ENCODE measurements at places on chromosomes 3 and 15.

DNA sequence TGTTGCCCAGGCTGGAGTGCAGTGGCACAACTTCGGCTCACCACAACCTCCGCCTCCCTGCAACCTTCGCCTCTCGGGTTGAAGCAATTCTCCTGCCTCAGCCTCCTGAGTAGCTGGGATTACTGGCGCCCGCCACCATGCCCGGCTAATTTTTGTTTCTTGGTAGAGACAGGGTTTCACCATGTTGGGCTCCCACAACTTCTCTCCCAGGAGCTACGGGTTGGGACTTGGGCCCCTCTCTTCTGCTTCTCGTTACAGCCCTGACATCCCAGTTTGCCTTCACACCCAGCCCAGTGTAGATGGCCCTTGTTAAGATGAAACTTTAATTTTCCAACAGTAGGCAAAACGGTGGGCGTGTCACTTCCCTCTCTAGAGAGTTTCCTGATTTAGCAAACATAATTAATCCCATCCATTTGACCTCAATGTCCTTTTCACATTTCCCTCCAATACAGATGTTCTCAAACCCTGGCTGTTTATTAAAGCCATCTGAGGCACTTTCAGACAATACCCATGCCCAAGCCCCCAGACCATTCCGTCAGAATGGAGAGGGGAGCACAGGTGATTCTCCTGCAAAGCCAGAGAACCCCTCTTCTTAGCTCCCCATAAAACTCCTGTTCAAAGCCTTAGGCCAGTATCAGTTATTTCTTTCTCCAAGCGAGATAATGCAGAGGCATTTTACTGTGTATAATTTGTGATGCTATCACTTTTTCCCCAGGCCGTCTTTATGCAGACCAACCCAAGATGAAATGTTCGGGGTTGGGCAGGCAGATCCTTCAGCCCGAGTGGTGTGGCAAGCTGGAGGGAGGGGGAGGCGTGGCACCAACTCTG is 245.7 kb downstream of the XXYLT1 start:
- no peak for DNase-seq

GRCh38 chr15:59501597-59501996 is 63.6 kb downstream of the FAM81A start:
- DNase-seq = no peak

GRCh38 chr3:153290268-153291015 is 128.4 kb downstream of the RAP2B start:
- no peak for DNase-seq

DNA sequence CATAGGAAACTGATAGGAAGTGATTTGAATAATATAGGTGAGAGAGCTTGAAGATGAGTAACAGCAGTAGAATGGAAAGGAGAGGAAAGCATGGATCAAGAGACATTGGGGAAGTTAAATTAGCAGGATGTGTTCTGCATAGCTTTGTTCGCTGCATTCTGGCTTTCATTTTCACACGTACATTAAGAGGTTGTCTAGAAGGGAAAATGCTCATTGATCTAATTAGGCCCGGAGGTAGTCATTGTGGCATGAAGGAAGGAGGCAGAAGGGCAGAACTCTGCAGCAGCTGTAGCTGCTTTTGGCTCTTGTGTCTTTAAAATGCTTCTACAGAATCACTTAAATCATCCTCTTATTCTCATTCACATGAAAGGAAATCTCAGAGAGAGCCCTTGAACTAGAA is 40.3 kb downstream of the KCNAB1 start:
- DNase-seq = no peak

GRCh38 chr15:82750831-82751180 is 41.1 kb upstream of the AP3B2 start:
- no peak for DNase-seq

- no peak for DNase-seq
Measured at GRCh38 chr15:75867449-75867848, 24.2 kb downstream of the UBE2Q2 start.

GRCh38 chr15:40249477-40250303 is 10.8 kb downstream of the PAK6 start:
- DNase-seq = no peak

- DNase-seq = no peak
Measured at GRCh38 chr15:57751177-57751800, 44.8 kb downstream of the POLR2M start.
